Stimulated activated naive CD8-positive, alpha-beta T cell treated with anti-CD3 and anti-CD28 coated beads, Interleukin-15, Interleukin-2, amounts not matched to agents 100 U/mL and 50 U/mL, for 24 hours (primary cell): ENCODE measurements at places on chromosomes 6 and 20.

- no peak for DNase-seq
These were observed 4.5 kb upstream of the FASTKD5 start for GRCh38 chr20:3164043-3164762.

DNA sequence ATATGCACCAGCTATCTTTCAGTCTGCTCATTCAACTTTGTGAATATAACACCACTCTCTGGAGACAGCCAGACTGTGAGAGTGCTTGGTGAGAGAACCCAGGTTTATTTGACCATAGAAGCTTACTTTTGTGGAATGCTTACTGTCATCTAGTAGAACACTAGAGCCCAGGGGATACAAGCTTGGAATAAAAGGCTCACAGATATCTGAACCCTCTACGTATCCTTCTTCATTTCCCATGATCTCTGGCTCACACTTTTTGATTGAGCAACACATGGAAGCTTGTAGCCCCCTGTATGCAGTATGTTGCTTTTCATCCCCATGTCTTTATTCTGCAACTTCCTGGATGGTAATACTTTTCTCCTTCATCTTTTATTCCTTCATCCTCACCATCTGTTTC is 835.3 kb upstream of the CITED2 start:
- DNase-seq = no peak

DNA sequence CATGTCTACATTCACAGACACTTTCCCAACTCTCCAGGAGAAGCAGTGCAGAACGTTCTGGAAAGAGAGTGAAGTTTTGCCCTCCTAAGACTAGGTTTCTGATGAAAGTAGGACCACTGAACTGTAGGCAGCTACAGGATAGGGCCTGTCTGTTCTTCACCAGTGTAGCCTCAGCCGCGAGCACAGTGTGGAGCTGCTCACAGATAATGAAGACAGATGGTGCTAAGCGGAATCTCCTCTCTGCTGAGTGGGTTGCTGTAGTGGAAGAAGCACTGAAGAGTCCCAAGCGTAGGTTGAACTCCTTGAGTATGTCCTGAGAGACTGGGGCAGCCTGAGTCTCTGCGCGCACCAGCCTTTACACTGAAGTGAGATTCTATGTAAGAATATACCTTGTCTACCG is 170.2 kb downstream of the PACRG start:
- DNase-seq = no peak

DNA sequence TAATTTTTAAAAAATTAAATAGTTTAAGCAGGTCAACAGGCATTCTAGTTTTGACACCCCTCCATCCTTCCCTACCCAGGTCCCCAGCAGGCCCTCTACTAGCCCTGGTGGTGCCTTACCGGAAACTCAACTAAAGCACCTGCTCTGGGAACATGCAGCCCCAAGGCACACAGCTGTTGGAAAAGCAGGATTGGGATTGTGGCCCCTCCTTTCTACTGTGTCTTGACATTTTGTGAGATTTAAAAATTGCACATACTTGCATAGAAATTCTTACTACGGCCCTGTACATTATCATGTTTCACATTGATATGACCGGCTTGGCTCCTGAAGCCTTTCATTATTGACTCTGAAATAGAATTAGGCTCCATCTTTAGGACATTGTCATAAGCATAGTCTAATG is 423.2 kb downstream of the GRIK2 start:
- no peak for DNase-seq

GRCh38 chr6:170429450-170429849 is 122.9 kb downstream of the FAM120B start:
- no peak for DNase-seq
